ENCODE measurements at places on chromosomes 1 and 21.

DNA sequence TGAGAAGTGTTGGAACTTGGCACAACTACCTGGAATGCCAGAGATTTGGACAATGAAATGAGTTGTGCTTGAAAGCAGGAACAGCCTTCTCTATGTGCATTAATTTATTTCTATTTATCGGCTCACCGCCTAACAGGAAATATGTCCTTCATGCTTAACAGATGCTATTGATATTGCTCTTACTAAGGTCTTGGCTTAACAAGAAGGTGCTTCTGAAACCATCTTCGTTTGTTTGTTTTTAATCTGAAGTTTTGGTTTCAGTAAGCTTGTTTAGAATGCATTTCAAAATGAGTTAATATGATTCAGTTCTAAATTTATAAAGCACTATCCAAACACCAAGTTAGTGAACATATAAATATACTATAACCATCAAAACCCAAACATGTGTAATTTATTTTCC, 898.3 kb upstream of the B3GALT2 start:
- peak; percentile 50 for DNase-seq

- no peak for DNase-seq
These were observed 10.8 kb downstream of the MTARC1 start for GRCh38 chr1:220797553-220797952.

GRCh38 chr1:182095946-182096345, 34.4 kb upstream of the ZNF648 start:
- DNase-seq = no peak

DNA sequence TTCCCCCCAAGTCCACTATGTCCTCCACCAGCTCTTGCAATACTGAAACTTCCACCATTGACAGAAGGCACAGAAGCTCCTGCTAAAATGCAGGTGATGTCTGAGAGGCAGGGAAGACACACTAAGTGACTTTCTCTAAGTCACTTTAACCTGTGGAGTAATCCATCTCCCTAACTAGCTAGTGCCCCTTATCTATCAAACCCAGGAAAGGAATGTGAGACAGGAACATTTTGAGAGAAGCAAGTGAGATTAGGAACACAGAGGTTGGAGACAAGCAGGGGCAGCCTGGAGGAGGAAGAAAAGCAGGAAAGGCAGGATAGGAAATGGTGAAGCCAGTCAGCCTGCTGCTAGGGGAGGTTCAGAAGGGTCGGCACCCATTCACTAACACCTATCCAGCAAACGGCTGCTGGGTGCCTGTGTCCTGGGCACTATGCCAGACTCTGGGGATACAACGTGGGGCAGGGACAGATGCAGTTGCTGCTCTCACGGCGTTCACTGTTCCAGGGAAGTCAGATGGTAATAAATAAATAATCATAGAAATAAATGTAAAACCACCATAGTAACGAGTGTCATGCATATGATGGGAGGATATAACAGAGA, 7.0 kb downstream of the GPA33 start:
- DNase-seq = no peak

- DNase-seq = no peak
These were observed 13.0 kb upstream of the PADI1 start for GRCh38 chr1:17191990-17192242.

All from T-helper 2 cell (primary cell).